ENCODE measurements at places on chromosomes 13 and 19.

- DNase-seq: no peak
Measured at GRCh38 chr13:54373211-54373610, 1344.6 kb downstream of the OLFM4 start.

DNA sequence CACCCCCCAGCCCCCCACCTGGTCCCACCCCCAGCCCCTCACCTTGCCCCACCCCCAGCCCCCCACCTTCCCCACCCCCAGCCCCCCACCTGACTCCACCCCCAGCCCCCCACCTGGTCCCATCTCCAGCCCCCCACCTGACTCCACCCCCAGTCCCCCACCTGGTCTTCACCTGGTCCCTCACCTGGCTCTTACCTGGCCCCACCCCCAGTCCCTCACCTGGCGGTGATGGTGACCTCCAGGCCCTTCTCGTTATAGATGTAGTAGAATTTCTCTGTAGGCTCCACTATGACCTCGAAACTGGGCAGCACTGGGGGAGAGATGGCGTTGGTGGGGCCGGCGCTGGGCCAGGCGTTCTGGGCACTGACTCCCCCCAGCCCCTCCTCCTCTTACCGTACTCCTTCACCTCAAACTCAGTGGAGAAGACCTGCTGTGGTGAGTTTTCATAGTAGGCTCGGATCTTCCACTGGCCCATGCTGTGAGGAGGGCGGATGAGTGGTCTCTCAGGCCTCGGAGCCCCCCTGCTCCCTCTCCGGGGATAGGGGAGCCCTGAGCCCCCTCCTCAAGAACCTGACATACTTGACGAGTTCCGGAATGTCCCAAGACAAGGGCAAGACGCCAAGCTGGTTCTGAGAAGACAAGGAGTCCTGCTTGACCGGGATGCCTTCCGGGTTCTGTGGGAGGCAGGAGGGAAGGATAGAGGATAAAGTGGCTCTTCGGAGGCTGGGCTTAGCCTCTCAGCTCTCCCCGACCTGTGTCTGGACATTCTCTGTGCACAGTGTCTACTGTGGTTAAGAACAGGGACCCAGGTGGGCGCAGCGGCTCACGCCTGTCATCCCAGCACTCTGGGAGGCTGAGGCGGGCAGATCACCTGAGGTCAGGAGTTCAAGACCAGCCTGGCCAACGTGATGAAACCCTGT lies 6.4 kb downstream of the C3 start:
- DNase-seq: no peak

GRCh38 chr13:64579331-64579730 lies 2650.8 kb downstream of the PCDH9 start:
- DNase-seq: no peak

DNA sequence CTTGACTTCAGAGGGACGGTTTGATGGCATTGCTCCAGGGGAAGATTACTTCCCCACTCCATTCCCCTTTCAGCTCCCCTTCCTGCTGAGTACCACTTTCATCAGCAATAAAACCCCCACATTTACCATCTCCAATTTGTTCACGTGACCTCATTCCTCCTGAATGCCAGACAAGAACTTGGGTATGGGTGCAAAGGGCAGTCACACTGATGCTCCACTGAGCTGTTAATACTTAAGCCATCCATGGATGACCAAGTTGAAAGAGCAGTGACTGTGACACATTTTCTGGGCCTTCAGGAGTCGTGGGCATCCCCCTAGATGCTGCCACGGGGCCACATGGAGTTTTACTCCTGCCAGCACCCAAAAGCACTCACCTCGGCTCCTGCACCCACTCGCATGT lies 93.1 kb downstream of the STOML3 start:
- no peak for DNase-seq

DNA sequence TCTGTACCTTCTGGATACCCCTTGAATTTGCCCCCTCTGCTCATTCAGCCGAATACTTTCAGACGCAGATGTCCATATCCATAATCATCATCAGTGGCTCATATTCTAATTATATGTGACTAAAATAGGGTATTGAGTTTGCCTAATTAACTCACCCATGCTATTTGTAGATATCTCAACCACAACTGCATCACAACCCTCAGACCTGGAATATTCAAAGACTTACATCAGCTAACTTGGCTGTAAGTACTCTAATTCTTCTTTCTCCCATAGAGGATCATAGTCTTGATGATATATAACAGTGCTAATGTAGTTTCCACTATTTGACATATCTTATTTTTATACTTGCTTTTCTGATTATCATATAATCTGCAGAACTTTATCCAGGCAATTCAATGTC lies 35.8 kb downstream of the RXFP2 start:
- no peak for DNase-seq

- no peak for DNase-seq
Measured at GRCh38 chr13:27006519-27007161, 165.0 kb downstream of the USP12 start.

DNA sequence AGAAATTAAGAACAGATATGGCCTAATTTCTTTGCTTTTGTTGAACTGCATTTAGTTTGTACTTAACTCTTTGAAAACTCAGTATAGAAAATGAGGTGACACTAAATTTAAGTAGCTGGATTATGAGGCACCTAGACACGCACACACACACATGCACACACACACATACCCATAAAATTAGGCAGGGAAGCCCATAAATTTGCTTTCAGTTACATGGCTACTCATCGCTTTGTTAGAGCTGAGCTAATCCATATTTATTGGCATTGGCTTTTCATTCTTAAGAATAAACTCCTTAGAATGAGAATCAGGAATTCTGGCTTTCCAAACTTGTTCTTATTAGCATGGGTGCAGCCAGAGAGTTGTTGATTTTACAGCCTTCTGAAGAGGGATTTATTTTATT lies 61.7 kb upstream of the MBNL2 start:
- DNase-seq: no peak

- no peak for DNase-seq
Measured at GRCh38 chr19:33350538-33351309, 22.8 kb upstream of the CEBPG start.

GRCh38 chr19:46394402-46394797 lies 19.0 kb downstream of the CCDC8 start:
- DNase-seq: no peak

- DNase-seq: no peak
Measured at GRCh38 chr13:65642996-65643395, 1587.1 kb downstream of the PCDH9 start.

GRCh38 chr19:20669263-20669662 lies 7.9 kb upstream of the ZNF626 start:
- DNase-seq: no peak

DNA sequence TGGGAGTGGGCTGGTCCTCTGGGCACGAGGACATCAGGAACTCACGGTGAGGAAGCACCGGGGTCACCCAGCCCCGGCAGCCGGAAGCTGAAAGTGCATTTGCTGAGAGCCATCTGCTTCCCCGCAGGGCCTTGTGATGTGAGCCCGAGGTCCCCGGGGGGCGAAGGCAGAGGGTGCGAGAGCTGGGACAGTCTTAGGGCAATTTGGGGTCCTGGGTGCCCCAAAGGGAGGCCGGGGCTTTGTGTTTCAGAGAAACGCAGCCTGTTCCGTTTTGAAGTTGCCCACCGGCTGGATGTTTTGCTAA lies 4.8 kb downstream of the F2RL3 start:
- DNase-seq: no peak

GRCh38 chr13:41971848-41972247 lies 10.9 kb upstream of the VWA8 start:
- no peak for DNase-seq
